ENCODE measurements at places on chromosomes 16 and 17.

- DNase-seq: no peak
These were observed 1.3 kb upstream of the DNAH2 start for GRCh38 chr17:7715936-7716886.

DNA sequence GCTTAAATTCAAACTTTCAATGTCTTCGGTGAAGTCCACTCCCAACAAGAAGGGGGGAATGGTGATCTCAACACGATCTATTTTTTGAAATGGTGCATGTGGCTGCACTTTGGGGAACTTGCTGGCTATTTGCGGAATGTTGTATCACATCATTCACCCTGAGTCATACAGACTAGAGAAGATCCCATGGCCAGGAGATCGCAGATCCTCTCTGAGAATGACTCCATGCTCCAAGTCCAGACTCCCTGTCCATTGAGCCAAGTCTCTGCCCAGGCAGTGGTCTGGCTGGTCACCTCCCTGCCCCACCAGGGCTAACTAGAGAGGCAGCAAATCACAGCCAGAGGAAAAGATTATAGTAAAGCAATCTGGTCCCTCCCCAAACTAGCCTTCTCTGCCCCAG is 120.6 kb downstream of the XYLT1 start:
- peak; percentile 72 for DNase-seq

GRCh38 chr16:15523939-15524338 is 89.6 kb downstream of the BMERB1 start:
- DNase-seq: no peak

- DNase-seq: no peak
These were observed 37.3 kb upstream of the PHOSPHO1 start for GRCh38 chr17:49267912-49268311.

DNA sequence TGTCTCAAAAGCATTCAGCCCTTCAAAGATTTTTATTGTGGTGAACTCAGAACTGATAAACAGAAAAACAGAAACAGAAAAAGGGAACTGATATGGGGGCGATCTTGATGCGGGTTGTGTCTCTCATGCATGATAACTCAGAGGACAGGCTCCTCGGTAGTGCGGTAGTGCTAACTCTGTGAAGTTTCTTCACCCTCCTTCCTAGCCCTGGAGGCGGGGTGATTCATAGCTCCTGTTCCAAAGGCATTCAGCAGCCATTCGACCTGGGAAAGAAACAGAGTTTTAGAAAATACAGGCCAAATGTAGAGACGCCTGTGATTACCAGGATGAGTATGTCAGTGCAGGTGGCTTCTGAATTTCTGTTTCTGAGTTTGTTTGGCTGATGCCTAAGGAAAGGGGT is 5.5 kb upstream of the MAF start:
- DNase-seq: peak; percentile 35

DNA sequence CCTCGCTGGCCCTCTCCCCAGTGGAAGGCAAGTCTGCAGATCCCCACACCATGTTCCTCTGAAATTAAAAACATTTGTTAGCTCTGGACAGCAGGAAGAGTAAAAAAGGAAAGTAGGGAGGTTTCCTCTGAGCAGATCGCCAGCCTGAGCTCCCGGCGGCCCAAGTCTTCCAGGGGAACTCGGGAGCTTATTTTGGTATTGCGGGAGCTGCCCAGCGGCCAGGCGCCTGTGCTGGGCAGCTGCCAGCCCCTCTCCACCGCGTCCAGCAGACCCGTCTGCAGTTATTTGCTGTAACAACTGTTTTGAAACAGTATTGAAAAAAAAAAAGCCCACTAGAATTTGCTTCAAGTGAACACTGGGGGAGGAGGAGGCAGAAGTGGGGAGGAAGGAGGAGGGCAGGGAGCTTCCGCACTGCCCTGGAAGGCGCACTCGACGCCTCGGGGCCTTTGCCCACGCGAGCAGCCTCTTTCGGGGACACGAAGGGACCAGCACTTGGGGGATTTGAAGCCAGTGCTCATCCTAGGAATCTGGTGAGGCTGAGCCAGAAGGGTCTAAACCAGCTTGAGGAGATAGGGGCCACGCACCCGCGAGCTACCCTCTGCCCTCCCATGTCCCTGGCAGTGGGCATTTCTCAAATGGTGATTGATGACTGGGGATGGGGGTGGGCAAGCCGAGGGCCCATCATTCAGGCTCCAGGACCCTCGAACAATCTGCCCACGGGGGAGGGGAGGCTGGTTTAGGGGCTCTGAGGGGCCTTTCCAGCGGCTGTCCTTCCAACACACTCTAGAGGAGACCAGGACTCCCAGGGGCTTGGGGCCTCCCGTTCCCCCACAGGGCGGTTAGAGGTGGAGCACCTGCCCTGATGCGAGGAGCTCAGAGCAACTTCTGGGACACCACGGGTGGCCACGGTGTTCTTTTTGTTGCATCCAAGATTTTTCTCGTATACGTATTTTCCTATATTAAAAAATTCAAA is 3.0 kb upstream of the BAHCC1 start:
- DNase-seq: peak; percentile 47

GRCh38 chr17:76925441-76925891 is 57.3 kb downstream of the MGAT5B start:
- DNase-seq: no peak

GRCh38 chr17:43033948-43034881 is 9.2 kb downstream of the RND2 start:
- DNase-seq: no peak

DNA sequence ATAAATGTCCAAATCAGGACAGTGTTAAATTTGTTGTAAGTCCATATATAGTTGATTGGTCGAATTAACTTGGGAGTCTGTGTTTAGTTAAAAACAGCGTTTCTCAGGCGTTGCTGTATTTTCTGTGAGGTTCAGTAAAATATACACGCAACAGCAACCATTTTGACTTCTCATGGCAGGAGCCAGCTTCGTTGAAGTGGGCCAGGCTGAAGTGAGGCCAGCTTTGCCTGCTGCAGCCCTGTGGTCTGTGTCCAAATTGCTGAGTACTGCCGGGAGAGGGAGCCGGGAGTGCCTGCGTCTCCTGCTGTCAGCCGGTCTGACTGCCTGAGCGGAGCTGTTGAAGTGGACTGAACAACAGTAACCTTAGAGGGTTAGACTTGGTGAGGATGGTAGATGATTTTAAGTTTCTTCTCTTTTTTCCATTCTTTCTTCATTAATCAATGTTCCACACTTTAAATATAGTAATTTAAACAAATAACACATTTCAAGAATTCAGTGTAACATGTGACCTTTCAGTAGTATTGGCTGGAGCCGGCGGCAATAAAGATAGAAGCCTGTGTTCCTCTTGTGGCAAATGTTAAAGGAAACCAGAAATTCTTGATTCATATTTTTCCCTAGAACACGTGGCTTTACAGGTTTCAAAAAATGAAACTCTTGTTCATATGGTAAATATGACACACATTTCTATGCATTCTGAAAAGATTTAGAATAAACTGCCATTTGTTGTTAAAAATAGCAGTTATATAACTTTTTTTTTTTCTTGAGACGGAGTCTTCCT is 37.0 kb upstream of the ZNF750 start:
- peak; percentile 67 for DNase-seq

GRCh38 chr17:32481193-32481592 is 5.6 kb upstream of the CDK5R1 start:
- no peak for DNase-seq

- peak; percentile 81 for DNase-seq
These were observed 41.4 kb downstream of the GRB2 start for GRCh38 chr17:75364078-75364477.

GRCh38 chr16:56616608-56617211 is 8.3 kb downstream of the MT2A start:
- DNase-seq: no peak

- DNase-seq: peak; percentile 59
These were observed 9.2 kb upstream of the NF1 start for GRCh38 chr17:31085563-31085962.

GRCh38 chr17:17042851-17043460 is 699 bp downstream of the MPRIP start:
- DNase-seq: peak; percentile 87

GRCh38 chr16:55242667-55243066 is 81.3 kb upstream of the IRX6 start:
- DNase-seq: no peak

DNA sequence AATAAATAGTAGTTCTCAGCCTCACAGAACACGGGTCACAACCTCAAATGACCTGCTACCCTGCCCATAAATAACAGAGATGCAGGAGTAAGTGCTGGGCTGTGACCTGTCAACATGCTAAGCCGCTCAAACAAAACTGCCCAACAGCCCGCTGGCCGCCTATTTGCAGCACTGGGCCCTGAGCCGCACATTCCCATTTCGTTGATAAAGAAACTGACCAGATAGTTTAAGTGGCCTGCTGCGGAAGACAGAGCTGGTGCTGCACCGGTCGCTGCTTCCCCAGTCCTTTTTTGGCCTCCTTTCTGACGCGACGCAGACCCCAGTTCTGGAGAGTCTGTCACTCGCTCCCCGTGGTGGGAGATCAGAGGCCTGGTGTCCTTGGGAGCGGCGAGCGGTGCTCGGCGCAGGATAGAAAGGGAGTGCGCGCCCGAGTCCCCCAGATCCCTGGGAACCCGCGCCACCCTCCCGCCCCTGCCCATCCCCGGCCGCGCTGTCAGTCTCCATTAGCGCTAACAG is 349 bp upstream of the SLC6A2 start:
- no peak for DNase-seq

DNA sequence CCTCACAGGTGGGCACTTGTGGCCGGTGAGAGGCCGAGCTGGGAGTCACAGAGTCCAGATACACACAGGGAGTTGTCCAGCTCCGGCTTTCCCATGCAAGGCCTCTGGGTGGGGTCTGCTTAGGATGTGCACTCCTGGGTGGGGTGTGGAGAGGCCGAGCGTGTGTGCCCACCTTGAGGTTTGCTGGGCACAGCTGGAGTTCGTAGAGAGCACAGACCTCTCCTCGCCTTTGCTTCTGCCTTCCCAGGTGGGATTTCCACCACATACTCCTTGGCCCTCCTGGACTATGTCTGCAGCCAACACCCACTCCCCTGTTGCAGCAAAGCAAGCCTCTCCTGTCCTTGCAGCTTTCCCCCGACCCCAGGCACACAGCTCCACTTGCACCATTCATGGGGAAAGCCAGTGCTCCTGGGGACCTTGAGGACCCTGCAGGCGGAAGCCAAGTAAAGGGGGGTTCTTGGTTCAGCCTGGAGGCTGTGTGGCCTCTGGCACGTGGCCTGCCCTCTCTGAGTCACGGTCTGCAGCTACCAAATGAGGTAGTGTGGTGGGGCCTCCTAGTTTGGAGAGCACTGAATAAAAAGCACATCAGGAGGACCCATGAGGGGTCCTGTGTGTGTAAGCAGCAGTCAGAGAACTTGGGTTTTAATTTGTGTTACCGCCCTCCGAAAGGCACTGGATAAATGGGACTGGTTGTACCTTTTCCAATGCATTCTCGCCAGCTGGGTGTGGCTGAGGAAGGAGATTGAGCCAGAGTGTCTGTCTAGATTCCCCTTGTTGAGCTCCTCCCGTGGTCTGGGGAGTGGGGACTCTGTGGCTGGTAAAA is 31.5 kb downstream of the MPRIP start:
- no peak for DNase-seq

GRCh38 chr17:51456942-51457341 is 196.6 kb downstream of the UTP18 start:
- DNase-seq: no peak

GRCh38 chr16:66886321-66886720 is 6.0 kb downstream of the PDP2 start:
- no peak for DNase-seq

DNA sequence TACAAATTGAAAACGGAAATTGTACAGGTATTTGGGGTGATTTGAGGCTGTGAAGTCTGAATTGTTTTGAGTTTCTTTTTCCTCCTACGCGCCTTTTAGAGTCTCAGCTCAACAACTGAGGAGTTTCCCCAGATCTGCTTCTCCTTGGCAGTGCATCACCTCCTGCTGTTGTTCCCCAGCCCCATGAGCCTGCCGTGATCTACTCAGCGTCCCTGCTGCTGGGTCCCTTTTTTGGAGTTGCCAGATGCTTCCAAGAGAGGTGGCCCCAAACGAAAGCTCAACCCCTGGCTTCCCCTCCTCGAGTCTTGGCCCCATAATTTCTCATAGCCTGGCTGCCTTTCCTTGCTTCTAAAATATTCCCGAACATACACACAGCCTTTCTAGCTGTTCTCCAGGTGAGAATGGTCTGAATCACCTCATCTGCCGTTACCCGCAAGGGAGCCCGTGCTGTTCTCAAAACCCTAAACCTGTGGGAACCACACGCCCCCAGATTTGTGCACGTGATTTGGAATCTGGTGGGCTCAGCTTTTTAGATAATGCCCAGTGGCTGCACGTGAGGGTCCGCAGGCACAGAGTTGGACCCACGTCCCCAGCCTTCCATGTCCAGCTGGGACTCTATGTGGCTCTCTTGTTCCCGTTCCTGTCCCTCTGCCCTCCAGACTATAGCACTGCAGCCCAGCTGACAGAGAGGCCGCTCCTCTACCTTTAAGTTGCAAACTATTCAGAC is 179.1 kb upstream of the CHMP6 start:
- DNase-seq: no peak

DNA sequence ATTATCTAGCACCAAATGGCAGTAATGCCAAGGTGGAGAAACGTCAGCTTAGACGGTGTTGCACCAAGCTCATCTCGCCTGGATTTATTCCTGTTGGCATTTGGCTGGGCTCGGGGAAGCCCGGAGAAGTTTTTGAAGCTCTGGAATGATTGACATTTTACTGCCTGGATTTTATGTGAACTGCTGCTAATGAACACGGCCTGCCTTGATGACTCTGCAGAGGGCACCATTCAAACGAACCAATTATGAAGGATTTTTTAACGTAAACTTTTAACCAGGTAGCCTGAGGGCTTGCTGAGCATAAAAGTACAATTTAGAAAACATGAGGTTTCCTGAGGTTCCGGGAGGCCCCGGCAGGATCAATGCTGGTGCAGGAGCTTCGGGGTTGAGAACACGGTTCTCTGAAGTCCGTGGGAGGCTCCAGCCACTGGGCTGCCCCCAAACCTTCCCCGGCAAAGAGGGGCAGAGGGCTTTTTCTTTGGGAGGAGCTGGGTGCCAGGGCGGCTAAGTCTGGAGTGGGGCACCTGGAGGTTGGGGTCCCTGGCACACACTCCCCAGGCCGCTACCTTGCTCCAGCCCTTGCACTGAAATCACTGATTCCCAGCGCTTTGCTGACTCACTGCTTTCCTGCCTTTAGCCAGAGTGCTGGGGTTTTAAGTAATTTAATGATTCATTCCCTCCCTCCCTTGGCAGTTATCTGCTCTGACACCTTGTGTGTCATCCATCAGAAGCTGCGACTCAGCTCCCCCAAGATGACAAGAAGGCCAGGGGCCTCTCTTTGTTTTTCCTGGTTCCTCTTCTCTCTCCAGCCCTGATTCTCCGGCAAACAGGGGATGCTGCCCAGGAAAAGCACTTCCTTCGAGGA is 161.2 kb upstream of the IRX3 start:
- peak; percentile 95 for DNase-seq

DNA sequence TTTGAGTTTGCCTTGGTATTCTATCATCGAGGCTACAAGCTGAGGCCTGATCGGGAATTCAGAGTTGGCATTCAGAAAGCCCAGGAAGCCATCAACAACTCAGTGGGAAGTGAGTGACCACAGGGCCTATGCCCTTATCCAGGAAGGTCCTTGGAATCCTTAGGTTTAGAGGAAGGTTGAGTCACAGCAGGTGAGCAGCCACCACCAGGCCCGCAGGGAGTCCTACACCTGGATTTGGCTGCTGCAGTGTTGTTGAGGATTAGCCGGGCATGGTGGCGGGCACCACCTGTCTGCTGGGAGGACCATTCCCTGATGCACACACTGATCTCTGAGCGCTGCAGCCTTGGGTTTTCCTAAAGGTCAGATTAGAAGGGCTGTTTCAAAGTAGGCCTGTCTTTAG is 5.2 kb downstream of the ODAD4 start:
- DNase-seq: no peak
